ENCODE measurements at places on chromosomes 1 and 21.

DNA sequence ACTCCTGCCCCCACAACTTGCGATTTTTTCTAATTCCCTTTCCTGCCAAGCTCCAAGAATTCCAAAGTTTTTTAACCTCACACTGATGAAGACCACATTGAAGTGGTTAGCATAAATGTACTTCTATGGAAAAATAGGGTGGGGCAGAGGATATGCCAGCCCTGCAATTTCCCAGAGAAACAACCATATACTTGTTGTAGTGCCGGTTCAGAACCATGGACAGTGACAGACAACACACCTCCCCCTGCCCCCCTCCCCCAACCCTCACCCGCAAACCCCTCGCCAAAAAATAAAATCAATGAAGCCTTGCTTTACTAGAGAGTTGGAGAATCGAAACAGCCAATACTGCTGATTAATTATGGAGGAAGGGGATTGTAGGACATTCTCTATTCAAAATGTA lies 109.5 kb upstream of the GRIK3 start:
- DNase-seq, result no peak

GRCh38 chr1:60504206-60504840 lies 430.8 kb upstream of the C1orf87 start:
- DNase-seq, result no peak

- no peak for DNase-seq
Measured at GRCh38 chr1:17109892-17110554, 9.2 kb downstream of the PADI2 start.

DNA sequence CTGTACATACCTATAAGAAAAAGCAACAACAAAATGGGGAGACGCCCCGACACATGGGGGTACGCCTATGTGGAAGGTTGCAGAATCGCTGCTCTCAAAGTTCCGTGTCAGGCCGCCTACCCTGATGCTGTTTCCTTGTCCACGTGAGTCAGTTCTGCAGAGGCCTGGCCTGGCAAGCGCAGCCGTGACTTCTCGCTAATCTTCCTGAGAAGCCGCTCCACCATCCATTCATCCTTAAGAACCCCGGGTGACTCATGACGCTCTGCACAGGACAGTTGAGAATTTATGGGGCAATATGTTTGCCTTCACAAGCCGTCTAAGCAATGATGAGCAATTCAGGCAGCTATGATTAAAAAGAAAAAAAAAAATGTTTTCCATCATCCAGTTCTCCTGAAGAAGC lies 122.3 kb upstream of the TMPRSS2 start:
- DNase-seq, result no peak

- DNase-seq, result no peak
Measured at GRCh38 chr21:43585514-43585913, 73.8 kb downstream of the HSF2BP start.

DNA sequence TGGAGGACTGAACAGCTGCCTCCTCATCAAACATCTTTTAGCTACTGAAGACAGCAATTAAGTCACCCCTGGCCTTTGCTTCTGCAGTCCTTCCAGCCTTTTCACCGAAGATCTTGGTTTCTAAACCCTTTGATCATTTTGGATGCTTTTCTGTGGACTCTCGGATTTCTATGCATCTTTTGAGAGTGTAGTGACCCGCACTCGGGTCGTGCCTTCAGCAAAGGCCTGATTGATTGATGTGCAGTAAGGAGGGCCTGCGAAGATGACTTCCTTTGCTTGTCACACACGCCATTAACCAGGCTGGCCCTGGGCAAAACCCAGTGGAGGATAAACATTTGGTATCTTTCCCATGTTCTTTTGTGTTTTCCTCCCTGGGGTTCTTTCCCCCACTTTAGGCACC lies 157.5 kb upstream of the CD34 start:
- DNase-seq, result no peak

- DNase-seq, result no peak
Measured at GRCh38 chr1:117061986-117062415, 1.9 kb downstream of the TTF2 start.

DNA sequence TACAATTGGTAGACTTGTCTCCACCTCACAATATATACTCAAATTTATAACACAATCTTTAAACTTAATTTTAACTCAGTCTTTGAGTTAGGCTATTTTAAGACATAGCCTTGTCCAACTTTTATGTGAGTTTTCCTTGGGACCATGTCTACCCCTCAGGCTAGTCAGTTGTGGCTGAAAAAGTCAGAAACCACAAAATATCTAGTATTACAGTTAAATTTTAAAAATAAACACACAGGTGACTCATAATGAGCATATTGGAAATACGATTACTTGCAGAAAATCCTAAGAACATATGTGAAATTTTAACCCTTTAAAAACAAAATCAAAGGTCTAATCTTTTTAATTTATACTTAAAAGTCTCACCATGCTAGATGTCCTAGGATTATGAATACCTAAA lies 4.8 kb upstream of the ASB17 start:
- DNase-seq, result no peak

GRCh38 chr21:27301220-27301619 lies 334.3 kb upstream of the ADAMTS5 start:
- no peak for DNase-seq

Data from tibial artery (tissue), 4 donors.